ENCODE measurements at places on chromosomes 1 and 21.

- peak; percentile 95 for DNase-seq
These were observed 2.5 kb downstream of the MTHFR start for GRCh38 chr1:11802973-11803885.

- no peak for DNase-seq
These were observed 17.5 kb downstream of the BACH1 start for GRCh38 chr21:29316029-29316742.

DNA sequence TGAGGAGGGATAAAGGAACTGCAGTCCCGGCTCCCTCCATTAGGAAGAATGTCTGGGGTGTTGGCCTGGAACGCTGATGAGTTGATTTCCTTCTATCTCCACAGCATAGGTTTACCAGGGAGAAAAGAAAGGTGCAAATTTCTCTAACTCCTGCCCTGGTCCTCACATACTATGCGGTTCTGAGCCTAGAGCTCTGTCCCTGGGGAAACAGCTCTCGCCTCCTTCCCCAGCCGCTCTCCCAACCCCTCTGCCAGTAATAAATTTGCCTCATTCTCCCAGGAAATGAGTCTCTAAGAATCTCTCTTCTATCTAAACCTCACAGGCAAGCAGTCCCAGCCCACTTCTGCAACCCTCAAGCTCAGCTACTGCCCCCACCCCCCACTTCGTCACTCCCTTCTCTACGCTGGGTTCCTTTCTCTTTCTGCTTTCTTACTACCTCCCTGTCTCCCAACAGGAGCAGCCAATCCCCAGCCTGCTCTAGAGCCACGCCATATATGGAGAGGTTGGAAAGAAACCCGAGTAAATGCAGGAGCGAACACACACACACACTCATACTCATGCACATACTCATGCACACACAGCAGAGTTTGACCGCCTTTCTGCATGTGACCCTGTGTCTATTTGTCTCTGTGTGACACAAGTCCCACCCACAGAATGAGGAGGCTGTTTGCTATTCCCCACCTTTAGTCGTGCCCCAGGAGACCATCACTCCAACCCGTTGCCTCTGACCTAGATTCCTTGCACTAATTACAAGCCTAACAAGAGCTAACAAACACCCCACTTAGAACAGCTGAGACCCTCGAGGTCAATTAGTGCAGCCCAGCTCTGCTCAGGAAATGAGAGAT is 13.4 kb downstream of the PLEKHO1 start:
- peak; percentile 97 for DNase-seq

- DNase-seq: no peak
These were observed 72.5 kb downstream of the RPS6KC1 start for GRCh38 chr1:213123536-213123935.

- no peak for DNase-seq
These were observed 73.1 kb downstream of the ATP6V1G3 start for GRCh38 chr1:198467342-198467741.

GRCh38 chr1:6343506-6344405 is 49.8 kb downstream of the ACOT7 start:
- peak; percentile 86 for DNase-seq

DNA sequence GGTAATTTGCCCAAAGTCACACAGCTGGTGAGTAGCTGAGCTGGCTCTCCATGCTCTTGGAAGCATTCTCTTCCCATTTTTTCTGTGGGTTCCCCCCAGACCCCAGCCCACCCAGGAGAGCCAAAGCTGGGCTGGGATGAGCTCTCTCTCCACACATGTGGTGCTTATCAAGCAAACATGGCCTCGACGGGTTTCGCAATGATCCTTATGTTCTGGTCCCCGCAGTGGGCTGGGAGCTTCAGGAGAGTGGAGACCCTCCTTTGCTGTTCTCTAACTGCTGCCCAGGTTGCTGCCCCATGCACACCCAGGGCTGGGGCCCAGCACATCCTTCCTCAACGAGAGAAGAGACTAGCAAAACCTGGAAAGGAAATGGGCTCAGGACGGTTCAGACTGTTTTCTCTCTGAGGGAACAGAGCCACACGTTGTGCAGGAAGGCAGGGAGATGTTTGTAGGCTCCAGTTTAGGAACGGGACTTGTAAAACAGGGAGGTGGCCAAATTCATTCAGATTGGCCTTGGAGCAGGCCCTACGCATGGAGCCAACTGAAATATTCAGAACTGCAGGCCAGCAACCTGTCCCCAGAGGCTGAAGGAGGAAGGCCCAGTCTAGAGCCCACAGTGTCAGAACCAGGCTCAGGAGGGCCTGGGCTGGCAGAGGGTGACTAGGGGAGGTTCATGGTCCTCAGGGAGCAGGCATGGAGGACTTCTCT is 27.2 kb upstream of the CSF1 start:
- DNase-seq: no peak

- DNase-seq: no peak
These were observed 34.1 kb downstream of the DDX20 start for GRCh38 chr1:111789666-111790316.

- no peak for DNase-seq
These were observed 21.9 kb upstream of the FCGR2A start for GRCh38 chr1:161483361-161483760.

GRCh38 chr1:25117233-25117823 is 115.0 kb downstream of the SYF2 start:
- DNase-seq: peak; percentile 71

GRCh38 chr1:180114396-180114945 is 40.2 kb upstream of the QSOX1 start:
- DNase-seq: no peak

GRCh38 chr1:37475380-37476086 is 1.2 kb downstream of the ZC3H12A start:
- DNase-seq: no peak

- DNase-seq: no peak
These were observed 583 bp upstream of the RNF223 start for GRCh38 chr1:1074631-1075147.

DNA sequence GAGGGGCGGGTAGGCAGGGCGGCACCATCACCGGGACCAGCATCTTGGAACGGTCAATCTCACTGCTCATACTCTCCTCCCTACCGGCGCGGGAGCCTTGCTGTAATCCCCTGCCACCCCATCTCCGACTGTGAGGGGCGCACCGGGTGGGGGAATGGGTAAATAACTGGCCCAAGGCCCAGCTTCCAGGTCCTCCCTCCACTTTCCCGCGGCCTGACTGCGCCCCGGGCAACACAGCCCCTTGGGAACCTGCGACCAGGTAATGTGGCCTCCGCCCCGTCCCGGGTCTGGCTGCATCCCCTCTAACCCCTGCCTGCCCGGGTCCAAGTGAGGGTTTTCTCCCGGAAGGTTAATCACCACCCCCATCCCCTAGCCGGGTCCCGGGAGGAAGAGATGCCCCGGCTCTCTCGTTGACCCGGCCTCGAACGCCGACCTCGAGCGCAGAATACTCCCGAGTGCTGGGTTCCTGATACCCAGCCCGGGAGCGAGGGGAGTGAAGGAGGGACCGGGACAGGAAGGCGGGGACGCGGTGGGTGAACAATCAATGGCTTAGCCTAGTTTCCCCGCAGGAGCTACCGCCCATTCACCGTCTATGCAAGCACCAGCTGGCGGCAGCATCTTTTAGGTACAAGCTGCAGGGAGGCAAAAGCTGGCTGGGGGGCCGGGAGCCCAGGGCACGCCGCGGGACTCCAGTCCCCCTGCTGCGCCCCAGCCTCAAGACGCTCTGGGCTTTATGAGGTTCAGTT is 5.9 kb upstream of the LHX9 start:
- peak; percentile 60 for DNase-seq

DNA sequence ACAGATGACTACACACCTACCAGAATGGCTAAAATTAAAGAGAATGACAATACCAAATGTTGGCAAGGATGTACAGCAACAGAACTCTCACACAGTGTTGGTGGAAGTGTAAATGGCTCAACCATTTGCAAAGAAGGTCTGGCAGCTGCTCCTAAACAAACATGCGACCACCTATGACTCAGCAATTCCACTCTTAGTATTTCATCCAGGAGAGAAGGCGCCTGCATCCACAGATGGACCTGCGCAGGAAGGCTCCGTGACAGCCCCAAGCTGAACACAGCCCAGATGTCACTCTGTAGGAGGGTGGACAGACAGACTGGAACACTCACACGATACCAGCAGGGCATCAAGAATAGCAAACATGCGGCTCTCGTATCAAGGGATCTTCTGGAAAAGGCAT is 6.7 kb downstream of the PTTG1IP start:
- peak; percentile 67 for DNase-seq

DNA sequence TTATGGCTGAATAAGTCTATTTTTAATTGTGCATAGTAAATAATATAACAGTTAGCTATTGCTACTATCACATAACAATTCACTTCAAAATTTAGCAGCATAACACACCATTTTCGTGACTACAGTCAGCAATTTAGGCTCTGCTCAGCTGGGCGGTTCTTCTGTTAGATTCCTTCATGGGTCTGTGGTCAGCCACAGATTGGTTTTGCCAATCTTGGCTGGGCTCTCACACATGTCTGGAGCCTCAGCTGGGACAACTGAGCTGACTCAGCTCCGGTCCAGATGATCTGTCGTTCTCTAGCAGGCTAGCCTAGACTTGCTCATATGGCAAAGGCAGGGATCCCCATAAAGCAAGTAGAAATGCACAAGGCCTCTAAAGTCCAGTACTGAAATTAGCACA is 15.1 kb upstream of the CDC42BPA start:
- DNase-seq: no peak

DNA sequence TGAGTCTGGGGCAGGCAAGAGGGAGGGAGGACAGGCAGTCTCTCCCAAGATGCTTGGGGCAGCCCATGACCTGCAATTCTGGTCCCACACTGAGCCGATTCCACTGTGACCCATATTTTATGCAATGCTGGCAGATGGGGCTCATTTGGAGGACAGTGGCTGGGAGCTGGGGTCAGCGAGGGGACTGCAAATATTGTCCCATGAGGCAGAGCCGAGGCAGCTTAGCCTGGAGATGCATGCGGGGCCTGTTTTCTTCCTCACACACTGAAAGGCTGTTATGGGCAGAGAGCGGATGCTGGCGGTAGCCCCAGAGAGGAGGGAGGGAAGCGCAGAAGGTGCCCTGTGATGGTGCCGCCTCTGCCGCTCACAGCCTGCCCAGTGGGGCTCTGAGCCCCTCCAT is 128.5 kb upstream of the POU3F1 start:
- DNase-seq: no peak

DNA sequence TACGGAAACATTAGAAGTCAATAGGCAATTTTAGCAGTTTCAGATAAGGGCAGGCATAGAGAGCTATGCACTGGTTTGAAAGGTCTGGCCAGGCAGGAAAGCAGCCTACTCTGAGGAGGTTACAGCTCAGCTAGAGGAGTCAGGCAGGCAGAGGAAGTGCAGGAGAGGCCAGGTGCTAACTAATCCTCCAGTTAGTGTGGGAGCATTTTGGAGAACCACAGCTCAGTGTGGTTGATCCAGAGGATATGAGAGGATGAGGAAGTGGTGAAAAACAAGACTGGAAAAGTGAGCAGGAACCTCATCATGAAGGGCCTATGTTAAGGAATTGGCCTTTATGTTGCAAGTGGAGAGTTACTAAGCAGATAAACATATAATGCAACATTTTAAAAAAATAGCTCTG is 282.4 kb upstream of the SGIP1 start:
- DNase-seq: no peak

- DNase-seq: no peak
These were observed 25.9 kb downstream of the IGFN1 start for GRCh38 chr1:201216395-201217085.

DNA sequence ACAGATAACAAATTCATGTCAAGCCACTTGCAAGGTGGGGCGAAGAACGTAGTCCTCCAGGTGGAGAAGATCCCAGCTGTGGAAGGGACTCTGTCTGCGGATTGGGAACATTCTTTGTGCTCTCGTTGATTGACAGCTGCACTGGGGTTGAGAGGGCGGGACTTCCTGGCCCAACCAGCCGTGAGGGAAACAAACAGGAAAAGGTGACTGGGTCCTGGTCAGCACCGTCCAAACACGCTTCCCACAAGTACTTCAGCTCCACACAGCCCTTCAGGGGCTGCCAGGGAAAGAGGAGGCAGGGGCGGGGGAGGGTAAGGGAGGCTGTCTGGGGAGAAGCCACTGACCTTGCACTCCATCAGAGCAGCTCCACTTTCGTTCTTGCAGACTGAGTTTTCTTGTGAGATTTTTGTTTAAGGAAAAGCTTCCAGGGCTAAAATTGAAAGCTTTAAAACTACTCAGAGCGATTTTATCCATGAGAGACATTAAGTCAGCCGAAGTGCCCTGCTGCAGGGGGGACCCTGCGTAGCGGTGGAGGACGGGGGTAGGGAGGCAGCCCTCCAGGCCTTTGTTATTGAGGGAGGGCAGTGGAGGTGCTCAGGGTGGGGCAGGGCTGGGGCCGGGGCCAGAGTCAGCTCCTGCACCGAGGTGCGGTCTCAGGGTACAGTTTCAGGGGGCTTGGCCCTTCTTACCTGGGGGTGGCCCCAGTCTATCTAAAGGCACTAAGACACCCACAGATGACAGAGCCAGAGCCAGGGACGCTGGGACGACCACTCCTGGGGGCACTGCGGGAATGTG is 21.6 kb upstream of the STUM start:
- peak; percentile 88 for DNase-seq

- peak; percentile 74 for DNase-seq
These were observed 70.2 kb downstream of the FOXD2 start for GRCh38 chr1:47507881-47508701.

DNA sequence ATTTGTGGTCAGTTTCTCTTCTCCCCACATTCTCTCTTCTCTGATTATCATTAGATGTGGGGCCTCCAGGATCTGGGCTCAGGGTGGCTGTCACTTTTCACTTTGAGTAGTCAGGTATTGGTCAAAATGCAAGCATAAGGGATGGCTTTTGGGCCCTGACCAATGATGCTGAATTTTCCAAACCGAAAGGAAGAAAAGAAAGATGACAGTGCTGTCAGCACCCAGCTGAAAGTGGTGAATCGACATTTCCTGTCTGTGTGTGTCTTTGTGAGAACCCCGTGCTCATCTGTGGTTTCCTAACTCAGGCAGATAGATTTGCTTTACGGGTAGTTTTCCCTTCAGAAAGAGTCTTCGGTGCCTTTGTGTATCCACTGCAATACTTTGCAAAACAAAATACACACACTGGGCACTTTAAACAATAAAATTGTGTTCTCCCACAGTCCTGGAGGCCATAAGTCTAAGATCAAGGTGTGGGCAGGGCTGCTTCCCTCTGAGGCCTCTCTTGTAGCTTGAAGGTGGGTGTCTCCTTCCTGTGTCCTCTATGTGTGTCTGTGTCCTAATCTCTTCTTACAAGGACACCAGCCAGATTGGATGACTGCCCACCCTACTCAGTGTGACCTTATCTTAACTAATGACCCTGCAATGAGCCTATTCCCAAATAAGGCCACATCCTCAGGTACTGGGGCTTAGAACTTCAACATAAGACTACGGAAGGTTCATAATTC is 274.8 kb upstream of the AJAP1 start:
- no peak for DNase-seq

DNA sequence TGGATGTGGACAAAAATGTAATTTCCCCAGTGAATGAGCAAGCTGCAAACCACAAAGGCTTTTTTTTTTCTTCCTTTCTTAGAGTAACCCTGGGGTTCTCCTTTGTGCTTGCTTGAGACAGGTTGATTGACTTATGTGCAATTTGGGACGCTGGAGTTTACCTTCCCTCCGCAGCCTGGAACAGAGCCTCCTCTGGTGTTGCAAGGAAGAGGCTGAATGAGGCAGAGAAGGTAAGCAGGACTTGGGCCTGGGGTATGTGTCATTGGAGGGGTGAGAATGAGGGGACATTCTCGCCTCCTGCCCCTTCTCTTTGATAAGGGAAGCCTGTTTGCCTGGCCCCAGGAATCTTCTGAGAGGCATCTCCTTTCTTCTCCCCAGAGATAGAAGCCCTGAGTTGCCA is 49.8 kb downstream of the NFASC start:
- DNase-seq: peak; percentile 71

Data from ELF-1 (cell line).